AG08396 (cell line): ENCODE measurements at places on chromosomes 12 and 14.
A peak's percentile ranks its signal among the peaks of the same experiment; 100 is the strongest.

- peak; percentile 43 for DNase-seq
Measured at GRCh38 chr12:55974308-55974730, 441 bp downstream of the RAB5B start.

GRCh38 chr12:102371165-102371564, 109.2 kb downstream of the IGF1 start:
- no peak for DNase-seq

DNA sequence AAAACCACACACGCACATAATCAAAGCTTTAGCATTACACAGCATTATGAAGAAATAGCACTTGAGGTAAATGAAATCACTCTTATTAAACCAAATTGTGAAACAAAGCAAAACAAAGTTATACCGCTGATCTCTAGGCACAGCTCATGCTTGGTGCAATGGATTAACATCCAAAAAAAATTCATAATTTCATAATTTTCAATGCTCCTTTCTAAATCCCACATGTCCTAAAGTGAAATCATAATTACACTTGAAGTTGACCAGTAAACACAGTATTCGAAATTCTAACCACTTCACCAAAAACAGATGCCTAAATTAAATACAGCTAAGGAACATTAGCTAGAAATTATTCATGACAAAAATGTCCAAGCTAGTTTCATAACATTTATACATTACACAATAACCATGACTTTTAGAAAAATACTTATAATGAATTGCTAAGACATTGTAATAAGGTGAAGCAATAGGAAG, 1.5 kb downstream of the MLH3 start:
- no peak for DNase-seq

- DNase-seq, result no peak
Measured at GRCh38 chr12:131723532-131723931, 12.6 kb downstream of the SFSWAP start.

GRCh38 chr12:11756523-11756922, 107.0 kb downstream of the ETV6 start:
- DNase-seq, result no peak

DNA sequence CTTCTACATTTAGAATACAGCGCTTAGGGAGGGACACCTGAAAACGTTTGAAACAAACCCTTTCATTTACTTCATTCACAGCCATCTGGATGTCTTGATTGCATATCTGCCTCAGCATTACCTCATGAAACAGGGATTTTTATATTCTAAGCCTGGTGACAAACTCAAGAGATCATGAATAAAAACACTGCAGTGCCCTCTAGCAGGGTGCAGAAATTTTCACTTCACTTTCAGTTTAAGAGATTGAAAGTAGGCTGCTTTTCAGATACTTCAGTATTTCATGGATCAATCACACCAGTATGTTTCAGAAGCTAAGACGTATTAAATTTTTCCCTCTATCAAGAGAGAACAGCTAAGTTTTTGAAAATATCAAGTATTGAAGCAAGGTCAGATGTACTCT, 467.8 kb downstream of the MDGA2 start:
- no peak for DNase-seq

DNA sequence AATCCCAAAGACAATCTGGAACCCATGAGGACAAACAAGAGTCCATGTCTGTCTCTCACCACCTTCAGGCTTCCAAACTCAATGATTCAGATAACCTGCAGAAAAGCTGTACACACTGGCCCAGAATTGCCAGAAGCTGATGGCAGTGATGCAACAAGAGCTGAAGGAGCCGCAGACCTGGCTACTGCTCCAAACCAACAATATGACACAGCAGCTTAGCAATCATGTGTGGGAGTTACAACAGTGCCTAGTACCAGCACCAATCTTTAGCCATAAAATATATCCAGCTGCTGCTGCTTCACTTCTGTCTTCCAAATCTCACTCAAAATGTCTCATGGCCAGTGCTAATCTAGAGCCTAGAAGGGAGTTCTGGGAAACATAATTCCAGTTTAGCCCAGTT, 22.0 kb downstream of the RPS6KA5 start:
- DNase-seq, result no peak

DNA sequence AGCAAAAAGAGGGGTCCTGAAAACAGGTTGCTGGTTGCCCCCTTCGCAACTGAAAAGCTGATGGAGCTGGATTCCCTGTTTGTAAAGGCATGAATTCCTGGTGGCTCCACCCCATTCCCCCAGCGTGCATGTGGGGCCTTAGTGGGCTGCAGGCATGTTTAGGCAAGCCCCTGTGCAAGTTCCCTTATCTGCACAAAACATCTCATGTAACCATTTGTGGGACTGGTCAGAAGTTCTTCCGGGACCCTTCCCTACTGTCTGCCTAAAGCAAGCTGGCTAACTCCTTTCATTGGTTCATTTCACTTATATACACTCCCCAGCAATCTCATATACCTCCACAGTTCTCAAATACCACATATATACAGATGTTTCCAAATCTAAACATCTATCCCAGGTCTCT, 24.0 kb upstream of the HIGD1C start:
- no peak for DNase-seq

GRCh38 chr14:75910048-75910447, 71.7 kb downstream of the TGFB3 start:
- no peak for DNase-seq

- DNase-seq, result no peak
Measured at GRCh38 chr14:61520576-61520975, 174.7 kb upstream of the HIF1A start.

GRCh38 chr14:86654558-86655184, 1124.7 kb downstream of the FLRT2 start:
- DNase-seq, result no peak

GRCh38 chr14:36748610-36749213, 87.1 kb downstream of the PAX9 start:
- DNase-seq, result no peak

DNA sequence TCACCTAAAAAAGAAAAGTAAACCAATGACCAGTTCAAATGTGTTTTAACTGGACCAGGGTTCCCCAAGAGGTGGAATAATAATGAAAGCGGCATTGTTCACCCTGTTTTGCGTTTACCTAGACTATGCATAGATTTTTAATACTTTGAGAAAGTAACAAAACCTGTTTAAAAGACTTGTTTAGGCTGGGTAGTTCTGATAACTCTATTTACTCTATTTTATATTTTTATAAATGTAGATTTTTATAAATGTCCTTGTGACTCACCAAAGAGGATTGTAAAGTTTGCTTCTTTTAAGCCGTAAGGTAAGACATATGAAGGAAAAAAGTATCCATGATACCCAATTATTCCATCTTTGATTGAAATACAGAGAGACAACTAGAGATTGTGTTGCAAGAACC, 288.0 kb upstream of the NPAS3 start:
- DNase-seq, result no peak

DNA sequence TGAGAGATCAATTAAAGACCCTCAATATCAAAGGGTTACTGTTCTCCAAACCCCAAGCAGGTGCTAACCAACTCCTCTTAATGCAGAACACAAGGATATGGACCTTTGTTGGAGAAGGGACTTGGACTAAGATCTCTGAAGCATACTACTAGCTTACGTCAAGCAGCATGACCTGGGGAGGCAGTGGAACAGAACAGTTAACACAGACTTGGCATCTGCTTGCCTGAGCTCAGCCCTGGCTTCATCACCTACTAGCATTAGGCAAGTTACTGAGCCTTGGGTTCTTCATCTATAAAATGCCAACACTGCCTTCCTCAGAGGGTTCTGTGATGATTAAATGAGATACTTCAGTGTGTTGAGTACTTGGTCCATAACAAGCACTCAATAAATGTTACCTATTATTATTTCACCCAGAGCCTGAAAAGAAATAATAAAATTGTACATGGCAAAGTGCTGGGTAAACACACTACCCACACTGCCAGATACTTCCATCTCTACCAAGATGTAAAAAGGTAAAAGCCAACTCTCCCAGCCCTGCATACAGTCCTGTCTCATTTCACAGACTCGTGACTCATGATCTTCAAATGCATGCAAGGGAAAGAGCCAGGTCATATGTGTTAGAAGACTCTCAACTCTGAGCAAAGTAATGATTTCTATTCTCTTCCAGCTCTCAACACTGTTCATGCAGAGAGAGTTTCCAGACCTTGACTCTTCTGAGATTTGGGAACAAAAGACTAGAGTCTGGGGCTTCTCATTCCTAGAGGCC, 39.7 kb downstream of the FMNL3 start:
- DNase-seq, result peak; percentile 40

- DNase-seq, result no peak
Measured at GRCh38 chr12:80175307-80175930, 76.1 kb downstream of the OTOGL start.

GRCh38 chr14:38098074-38098836, 109.4 kb upstream of the SSTR1 start:
- DNase-seq, result peak; percentile 33

DNA sequence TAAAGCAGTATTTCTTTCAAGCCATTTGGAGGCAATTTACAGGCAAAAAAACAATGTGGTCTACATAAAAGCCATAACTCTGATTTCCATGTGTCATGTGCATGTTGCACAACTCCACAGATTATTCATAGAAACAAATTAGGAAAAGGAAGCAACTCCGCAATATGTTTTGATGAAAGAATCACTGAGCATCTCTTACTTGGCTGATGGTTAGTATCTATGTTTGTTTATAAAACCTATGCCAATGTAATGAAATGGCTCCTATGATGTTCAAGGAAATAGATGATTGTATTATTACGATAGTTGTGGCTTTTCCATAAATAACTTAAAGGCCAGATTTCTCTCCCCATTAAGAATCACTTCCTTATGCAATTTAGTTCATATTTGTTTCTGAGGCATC, 373.7 kb downstream of the CCDC91 start:
- DNase-seq, result no peak

DNA sequence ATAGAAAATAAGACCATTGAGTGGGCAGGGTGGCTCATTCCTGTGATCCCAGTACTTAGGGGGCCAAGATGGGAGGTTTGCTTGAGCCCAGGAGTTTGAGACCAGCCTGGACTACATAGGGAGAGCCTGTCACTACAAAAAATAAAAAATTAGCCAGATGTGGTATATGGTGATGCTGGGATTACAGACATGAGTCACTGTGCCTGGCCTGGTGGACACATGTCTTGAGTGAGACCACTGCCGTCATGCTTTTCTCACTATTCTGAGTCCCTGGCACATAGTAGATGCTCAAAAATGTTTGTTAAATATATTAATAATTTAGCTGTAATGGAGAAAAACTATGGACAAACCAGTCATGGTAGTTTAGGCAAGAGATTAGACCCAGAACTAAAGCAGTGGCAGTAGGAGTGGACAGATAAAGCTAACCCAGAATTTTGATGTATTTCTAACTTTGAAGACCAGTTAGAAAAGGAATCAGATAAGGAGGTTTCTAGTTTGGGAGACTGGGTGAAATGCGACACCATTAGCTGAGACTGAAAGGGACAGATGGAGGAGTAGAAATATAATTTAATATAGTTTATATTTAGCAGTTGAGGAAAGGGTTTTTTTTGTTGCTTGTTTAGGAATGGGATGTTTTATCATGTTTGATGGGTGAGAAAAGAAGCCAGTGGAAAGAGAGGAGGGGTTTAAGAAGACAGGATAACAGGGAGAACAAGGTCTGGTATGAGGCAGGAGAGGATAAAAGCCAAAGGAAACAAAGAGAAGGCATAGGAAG, 7.4 kb upstream of the PTGES3 start:
- no peak for DNase-seq

- DNase-seq, result no peak
Measured at GRCh38 chr14:56121816-56122215, 3.6 kb downstream of the PELI2 start.

GRCh38 chr12:59036973-59037762, 116.9 kb upstream of the LRIG3 start:
- no peak for DNase-seq

DNA sequence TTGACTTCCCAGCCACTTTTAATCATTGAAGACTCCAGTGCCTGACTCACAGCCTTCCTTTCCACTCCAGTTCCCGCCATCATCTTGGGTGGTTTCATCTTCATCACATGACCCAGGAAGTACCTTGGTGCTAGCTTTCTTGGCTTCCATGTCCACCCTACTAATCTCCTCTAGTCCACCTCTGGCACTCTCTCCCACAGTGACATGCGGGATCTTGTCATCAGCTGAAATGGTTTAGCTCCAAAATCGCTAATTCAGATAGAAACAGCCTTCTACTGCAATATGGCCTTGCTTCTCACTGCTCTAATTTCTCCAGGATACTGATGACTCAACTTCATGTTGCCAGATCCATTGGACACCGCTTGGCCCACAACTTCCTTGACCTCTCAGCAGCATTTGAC, 24.5 kb downstream of the WDR20 start:
- peak; percentile 65 for DNase-seq

GRCh38 chr12:130642856-130643255, 73.2 kb downstream of the RIMBP2 start:
- no peak for DNase-seq

DNA sequence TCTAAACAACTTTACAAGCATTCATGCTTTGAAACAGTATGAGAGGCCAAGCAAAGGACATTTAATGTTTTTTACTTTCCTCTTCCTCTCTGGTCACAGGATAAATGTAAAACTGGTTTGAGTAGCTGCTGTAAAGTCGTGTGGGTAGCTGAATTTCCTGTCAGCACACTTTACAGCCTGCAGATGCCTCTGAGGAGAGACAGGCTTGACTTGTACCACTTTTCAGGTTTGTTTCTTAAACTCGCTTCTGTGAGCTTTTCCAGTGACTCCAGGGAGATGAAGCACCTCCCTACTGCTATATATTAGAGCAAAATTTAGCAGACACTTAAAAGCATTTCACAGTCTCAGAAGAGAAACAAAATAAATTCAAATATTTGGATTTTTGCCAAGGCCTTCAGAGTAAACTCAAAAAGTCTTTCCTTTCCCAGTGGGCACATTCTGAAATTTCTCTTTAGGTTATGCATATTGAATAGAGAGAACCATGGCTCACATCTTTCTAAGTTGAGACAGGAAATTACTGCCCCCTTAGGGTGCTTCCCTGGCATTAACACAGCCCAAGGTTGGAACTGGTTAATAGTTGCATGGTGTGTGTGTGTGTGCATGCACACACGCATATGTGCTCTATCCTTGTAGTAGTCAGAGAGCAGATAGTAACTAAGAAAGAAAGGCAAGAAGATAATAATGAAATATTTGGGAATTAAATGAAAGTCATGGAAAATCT, 557.3 kb upstream of the MIS18BP1 start:
- DNase-seq, result no peak

DNA sequence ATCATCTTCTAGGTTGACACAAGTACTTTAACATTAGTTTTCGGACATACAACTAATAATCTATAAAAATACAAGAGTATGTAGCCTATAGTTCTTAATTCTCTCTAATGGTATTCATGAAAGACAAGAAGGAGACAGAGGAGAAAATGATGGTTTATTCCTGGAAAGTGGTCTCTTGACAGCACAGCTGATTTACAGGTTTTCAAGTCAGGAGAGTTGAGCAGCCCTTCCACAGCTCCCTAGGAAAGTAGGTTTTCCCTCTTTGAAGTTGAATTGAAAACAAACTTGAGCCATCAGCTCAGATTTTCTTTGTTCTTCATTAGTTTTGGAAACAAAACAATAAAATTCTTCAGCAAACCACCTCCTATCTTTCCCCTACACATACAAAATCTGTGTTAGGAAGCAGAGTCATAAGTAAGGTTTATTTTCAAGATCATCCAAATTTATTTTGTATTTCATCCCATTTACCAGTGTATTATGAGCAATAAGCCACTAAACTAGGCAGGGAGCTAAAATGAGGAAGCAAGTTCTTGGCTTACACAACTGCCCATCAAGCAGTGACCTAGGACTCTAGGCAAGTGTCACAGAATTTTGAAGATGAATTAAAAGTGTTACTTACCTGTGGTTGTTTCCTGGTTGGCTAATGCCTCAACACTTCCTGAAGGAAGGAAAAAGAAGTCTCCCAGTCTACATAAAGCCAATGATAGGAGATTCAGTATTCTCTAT, 357.0 kb downstream of the BCAT1 start:
- no peak for DNase-seq

- no peak for DNase-seq
Measured at GRCh38 chr12:111653596-111653995, 32.2 kb downstream of the BRAP start.
